ENCODE measurements at places on chromosomes 7 and 10. TPM values are rescaled to one million over a fixed set of nuclear protein-coding genes. Genes with fewer than 3 reads are reported as not detected.

Gene RAB11FIP2
- total RNA-seq, result 23.6 TPM

Gene KIAA1217
- not detected for total RNA-seq

DNA sequence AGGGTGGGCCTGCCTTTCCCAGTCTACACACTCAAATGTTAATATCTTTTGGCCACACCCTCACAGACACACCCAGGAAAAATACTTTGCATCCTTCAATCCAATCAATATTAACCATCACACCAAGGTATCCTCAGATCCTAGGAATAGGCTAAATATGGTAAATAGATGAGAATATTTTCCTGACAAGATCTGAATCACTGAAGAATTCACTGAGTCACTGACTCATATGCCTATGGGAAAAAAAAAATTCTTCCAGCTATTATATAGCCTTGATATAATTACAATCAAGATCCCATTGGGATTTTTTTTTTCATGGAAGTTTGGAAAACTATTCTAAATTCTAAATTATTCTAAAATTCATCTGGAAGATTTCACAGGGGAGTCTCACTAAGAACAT, 65.8 kb downstream of the INHBA start:
- no peak for DNase-seq
- H3K4me3 ChIP-seq, result no peak overlapping the region
- no peak overlapping the region for H3K27ac ChIP-seq
- H3K27me3 ChIP-seq, result no peaks in the 10 kb centered on the region
- no peaks in the 10 kb centered on the region for H3K36me3 ChIP-seq

DNA sequence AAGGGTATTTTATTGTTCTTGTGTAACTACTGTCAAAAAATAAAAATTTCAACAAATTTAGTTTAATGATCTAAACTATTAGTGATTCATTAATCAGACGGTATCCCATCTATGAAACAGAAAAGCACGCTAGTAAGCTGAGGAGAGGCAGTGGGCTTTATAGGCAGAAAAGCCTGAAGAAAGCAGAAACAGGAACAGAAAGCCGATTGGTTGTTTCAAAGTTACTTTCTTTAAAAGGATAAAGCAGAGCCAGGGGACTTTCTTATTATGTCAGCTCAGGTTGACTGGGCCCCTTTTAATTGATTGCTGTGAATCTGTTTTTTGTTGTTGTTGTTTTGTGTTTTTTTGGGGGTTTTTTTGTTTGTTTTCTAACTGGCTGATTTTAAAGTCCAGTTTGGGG, 105.5 kb downstream of the TES start:
- H3K27ac ChIP-seq, result no peak overlapping the region
- no peaks in the 10 kb centered on the region for H3K36me3 ChIP-seq
- DNase-seq, result no peak
- no peaks in the 10 kb centered on the region for H3K4me1 ChIP-seq
- H3K4me3 ChIP-seq, result no peak overlapping the region

DNA sequence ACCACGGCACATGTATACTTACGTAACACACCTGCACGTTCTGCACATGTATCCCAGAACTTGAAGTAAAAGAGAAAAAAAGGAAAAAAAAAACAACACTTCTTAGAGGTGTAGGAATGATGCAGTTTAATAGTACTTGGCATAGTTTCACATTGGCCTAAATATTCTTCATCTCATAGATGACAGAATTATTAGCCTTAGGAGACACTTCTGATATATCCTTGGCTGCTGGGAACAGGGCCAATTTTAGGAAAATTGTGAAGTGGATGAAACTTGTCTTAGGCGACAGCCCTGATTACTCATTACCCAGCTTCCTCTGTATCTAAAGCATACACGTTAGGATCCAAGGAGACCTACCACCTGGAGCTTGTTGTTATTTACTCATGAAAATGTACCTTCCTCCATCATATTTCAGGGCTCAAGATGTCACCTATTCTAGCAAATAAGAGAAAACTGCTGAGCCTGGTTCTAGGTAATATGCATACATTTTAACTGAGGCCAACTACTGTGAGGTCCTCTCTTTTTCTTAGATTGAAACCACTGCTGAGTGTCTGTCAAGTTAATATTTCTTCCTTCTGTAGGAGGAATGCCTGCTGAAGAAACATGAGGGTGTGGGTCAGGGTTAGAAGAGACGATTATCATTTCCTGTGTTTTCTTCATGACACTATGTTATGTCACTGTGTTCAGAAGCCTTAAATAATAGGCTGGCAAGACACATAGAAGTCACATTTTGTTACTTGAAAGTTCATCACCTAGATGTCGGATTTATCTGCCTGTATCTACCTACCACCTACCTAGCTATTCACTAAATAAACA, 44.3 kb downstream of the CPED1 start:
- no peak for DNase-seq
- no peak overlapping the region for H3K4me3 ChIP-seq
- no peak overlapping the region for H3K27ac ChIP-seq
- peaks cover 8% of the 10 kb centered on the region for H3K27me3 ChIP-seq

DNA sequence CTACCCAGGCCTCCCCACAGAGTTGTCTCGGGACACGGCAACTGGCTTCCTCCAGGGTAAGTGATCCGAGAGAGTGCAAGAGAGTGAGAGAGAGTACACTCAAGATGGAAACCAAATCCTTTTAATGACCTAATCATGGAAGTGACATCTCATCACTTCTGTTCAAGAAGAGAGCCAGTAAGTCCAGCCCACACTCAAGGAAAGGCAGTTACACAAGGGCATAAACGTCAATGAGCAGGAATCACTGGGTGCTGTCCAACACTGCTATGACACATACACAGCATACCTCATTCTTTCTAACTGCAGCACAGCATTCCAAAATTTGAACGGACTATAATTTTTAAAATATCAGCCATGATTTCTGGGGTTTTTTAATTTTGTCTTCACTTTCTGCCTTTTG, 29.3 kb upstream of the OSBPL3 start:
- peaks cover 1% of the 10 kb centered on the region for H3K4me1 ChIP-seq
- H3K27ac ChIP-seq, result no peak overlapping the region
- H3K36me3 ChIP-seq, result no peaks in the 10 kb centered on the region
- H3K27me3 ChIP-seq, result peaks cover 3% of the 10 kb centered on the region
- no peak overlapping the region for H3K4me3 ChIP-seq

DNA sequence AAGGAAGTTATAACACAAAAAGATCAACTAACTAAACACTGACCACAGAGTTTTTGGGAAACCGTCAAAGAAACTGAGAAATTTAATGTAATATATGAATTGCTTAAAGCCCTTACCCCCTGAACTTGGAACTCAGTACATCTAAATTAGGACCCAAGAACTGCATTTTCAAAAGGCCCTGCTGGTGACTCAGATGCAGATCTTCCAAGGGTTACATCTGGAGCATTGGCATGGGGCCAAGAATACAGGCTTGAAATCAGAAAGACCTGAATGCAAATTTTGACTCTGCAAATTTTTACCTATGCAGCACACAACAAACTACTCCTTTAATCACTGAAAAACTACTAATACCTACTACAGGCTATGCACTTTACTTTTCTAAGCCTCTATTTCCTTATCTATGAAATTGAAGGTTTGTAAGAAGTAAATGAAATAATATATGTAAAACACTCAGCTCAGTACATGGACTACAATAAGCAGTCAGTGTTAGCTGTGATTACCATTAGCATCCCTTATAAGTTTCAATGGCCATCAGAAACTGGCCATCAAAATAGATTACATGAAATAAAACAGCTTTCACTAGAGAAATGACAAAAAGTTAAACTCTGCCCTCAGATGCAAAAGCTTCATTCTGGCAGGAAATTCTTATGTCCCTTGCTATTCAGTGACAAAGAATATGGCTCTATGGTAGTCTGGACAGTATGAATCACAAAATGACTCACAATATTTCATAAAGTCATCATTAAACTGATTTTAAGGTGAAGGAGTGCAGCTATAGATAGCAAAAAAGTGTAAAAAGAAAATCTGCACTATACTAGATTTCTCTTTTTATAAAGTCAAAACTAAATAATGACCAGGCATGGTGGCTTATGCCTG, 43.6 kb downstream of the NSUN6 start:
- no peak overlapping the region for H3K27ac ChIP-seq
- peaks cover 17% of the 10 kb centered on the region for H3K36me3 ChIP-seq
- no peaks in the 10 kb centered on the region for H3K4me1 ChIP-seq

DNA sequence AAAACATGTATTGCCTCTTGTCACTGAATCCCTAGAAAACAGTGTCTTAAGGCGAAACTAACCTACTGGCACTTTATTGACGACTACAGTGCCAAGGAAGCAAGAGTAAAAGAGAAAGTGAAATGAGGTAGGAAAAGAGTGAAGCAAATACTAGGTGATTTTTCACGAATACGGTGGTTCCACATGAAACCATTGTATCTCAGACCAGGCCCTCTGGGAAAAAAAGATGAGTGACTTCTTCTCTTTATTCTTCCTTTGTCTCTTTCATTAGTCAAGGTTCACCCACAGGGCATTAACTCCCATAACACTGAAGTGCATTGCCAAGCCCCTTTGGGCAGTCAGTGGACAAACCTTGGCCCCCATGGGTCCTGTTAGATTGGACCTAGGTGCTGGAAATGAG, 16.2 kb upstream of the MACC1 start:
- DNase-seq, result no peak
- no peak overlapping the region for H3K4me3 ChIP-seq
- H3K4me1 ChIP-seq, result peaks cover 2% of the 10 kb centered on the region
- H3K27ac ChIP-seq, result no peak overlapping the region
- H3K36me3 ChIP-seq, result no peaks in the 10 kb centered on the region
- peaks cover 15% of the 10 kb centered on the region for H3K27me3 ChIP-seq

DNA sequence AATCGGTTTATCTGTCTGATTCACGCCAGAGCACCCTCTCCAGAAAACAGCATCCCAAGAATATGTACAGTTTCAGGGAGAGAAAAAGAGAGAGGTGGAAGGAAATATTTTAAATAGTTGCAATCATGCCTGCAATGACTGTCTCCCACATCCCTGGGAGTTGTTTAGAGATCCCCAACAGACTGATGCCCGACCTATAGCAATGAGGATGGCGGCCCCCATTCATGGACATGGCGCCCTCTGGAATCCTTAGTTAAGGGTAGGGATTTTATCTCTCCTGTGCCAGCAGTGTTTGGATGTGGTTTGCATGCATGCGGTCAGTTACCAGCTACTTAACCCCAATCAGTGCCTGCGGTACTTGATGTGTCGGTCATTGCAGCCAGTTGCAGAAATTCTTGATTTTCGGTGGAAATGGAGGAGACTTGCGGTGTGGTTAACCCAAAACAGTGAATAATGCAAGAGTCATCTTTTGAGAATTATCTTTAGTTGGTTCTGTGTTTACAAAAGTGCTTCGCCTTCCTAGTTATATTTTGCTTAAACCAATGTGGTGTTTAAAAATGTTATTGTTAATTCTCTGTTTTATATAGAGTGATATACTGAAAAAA, 186.0 kb upstream of the TCF7L2 start:
- no peak overlapping the region for H3K4me3 ChIP-seq
- H3K4me1 ChIP-seq, result no peaks in the 10 kb centered on the region
- DNase-seq, result no peak
- no peaks in the 10 kb centered on the region for H3K27me3 ChIP-seq
- H3K36me3 ChIP-seq, result peaks cover 3% of the 10 kb centered on the region

DNA sequence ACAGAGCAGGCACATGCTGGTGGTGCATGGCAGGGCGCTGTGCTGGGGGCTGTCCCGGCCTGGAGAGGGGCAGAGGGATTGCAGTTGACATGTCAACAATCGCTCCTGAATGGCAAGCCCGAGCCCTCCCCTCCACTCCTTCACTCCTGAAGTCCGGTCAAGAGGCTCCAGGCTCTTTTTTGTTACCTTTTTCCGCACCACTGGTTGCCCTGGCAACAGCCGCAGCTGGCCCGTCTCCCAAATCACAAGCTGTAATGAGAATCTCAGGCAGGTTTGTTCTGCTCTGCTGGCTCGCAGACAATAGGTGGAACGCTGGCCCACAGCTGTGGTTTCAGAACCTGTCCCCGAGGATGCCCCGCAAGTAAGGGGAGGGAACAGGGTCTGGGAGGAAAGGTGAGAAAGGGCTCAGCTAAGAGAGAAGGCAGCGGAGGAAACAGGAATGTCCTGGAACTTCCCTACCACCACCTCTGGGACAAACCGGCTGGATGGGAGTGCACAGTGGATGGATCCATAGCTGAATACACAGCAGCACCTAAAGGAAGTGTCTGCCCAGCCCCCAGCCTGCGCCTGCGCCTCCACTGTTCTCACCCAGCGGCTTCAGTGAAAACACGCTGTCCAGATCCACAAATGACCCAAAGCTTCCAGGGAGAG, 58.9 kb downstream of the CALML3 start:
- H3K4me3 ChIP-seq, result no peak overlapping the region
- H3K4me1 ChIP-seq, result no peaks in the 10 kb centered on the region
- H3K27me3 ChIP-seq, result peaks cover 2% of the 10 kb centered on the region
- H3K27ac ChIP-seq, result no peak overlapping the region

Measured in activated naive CD8-positive, alpha-beta T cell treated with anti-CD3 and anti-CD28 coated beads, Interleukin-2, amount 10 ng/mL, durations not matched to agents 7 days and 5 days (primary cell).